Stimulated activated CD8-positive, alpha-beta memory T cell treated with anti-CD3 and anti-CD28 coated beads, Interleukin-15, amount 100 ng/mL, for 4 hours (primary cell): ENCODE measurements at places on chromosomes 6 and 20.
A peak's percentile ranks its signal among the peaks of the same experiment; 100 is the strongest.

DNA sequence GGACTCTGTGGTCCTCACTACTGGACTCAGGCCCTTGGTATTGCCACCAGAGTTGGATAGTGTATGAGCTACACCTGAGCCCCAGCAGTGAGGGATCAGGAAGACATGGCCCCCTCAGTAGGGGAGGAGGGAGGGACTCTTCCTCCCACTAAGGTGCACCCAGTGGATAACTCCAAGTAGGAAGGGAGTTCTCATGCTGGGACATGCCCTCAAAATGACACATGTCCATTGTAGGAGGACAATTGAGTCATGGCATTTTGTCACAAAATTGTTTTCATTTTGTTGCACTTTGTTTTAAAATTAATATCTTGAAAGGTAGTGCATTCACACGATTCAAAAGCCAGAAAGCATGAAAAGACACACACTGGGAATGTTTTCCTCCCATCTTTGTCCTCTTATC, 127.2 kb downstream of the FOXO3 start:
- DNase-seq, result no peak

- DNase-seq, result no peak
Observed at GRCh38 chr6:41494212-41495110, 51.7 kb upstream of the FOXP4 start.

- DNase-seq, result no peak
Observed at GRCh38 chr6:40171343-40171742, 237.1 kb upstream of the MOCS1 start.

GRCh38 chr20:36507746-36508145, 33.6 kb upstream of the MYL9 start:
- DNase-seq, result no peak

DNA sequence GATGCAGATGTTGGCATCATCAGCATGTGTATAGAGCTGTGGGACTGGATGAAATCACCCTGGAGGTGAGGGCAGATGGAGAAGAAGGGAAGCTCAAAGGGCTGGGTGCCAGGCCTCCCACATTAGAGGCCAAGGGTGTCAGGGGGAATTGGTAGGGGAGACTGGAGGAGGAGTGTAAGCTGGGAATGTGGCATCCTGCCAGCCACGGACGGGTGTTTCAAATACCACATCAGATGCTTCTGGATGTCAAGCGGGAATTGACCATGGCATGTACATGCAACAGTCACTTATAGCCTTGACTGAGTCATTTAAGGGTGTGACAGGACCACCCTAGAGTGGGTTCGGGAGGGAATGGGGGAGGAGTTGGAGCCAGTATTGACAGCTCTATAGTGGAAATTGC, 9.6 kb downstream of the ERGIC3 start:
- no peak for DNase-seq

DNA sequence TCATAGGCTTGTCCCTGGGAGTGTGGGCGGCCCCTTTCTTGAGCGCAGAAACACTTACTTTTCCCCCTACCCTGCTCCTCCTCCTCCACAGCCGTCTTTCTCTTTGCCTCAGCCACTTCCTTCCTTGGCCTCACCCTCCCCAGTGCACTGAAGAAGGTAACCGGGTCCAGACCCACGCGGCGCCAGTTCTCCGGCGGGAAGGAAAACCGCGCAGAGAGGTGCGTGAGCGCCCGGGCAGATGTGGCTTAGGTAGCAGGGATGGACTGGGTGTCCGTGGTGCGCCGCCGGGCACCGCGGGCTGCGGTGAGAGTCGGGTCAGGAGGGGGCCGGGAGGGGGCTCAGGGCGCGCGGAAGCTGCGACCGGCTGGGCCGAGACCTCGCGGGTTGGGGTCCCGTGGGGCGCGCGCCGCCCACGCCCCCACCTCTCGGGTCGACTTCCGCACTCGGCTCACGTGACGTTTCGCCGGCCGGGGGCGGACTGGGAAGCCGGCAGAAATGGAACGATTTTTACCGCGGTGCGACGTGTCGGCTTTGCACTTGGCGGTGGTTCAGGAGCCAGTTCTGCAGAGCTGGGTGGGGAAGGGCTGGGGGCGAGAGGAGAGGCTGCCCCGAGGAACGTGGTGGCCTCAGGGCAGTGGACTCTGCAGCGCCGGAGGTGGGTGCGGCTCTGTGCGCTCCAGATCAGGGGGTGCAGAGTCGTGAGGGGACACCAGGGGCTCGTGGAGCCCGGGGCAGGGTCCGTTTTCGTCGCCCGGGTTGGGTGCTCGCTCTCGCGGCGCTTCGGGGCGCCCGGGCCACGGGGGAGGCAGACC, at the start of gene ABRACL:
Gene ABRACL, plus strand, starts transcription at position 88 of the 812 bp plus-strand sequence. CDS start 5,416 bp downstream, outside the sequence.
- DNase-seq, result peak; percentile 71

GRCh38 chr6:38406096-38406495, 233.6 kb downstream of the BTBD9 start:
- no peak for DNase-seq

DNA sequence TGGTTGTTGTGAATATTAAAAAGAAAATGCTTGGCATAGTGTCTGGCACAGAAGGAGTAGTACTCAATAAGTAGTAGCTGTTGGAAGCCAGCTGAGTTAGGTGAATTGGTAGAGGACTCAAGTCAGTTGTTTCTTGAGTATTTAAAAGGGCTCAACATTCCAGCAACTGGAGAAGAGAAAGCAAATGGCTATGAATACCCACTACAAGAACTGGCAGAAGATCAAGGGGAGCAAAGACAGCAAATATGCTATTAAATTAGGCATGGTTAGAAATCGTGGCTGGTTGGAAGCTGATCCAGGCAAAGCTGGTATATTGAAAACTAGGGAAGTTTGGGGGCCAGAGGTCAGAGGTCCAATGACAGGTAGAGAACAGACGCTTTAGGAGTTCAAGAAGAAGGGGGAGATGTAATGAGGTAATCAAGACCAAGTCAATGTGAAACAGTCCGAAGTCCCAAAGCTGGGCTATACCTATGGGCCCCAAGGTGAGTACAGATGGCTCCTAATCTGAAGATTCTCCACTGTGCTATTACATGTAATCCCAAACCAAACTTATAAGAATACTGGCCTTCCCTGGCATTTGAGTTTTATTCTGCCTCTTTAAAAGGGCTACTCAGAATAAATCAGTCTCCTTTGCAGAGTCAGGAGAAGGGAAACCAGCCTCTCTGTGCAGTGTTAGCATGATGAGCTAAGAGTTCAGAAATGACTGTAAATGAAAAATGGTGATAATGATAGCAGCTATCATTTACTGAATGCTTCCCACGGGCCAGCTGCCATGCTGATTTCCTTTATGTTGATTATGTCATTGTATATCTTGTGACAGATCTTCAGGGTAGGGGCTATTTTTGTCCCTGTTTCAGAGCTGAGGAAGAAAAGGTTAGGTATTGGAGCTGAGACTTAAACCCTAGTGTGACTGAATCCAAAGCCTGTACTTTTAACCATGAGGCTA, 122.3 kb downstream of the ANKS1A start:
- DNase-seq, result no peak

- no peak for DNase-seq
Observed at GRCh38 chr6:104699593-104700329, 160.0 kb downstream of the HACE1 start.
